Stimulated activated CD4-positive, alpha-beta T cell treated with anti-CD3 and anti-CD28 coated beads, TNF-alpha, amount 100 ng/mL, for 4 hours (primary cell): ENCODE measurements at places on chromosomes 1 and 21.

DNA sequence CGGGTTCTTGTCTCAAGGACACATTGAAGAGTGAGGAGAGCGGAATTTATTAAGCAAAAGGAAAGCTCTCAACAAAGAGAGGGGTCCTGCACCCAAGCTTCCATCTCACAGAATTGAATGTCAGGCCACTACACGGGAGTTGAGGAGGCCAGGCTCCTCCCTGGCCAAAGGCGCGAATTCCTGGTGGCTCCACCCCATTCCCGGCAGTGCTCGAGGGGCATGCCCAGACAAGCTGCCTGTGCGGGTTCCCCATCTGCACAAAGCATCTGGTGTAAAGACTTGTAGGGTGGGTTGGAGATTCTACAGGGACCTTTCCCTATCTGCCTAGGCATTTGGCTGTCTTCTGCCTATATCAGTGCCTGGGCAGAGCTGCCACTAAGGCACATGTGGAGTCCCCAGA lies 648.5 kb upstream of the PKN2 start:
- no peak for DNase-seq

DNA sequence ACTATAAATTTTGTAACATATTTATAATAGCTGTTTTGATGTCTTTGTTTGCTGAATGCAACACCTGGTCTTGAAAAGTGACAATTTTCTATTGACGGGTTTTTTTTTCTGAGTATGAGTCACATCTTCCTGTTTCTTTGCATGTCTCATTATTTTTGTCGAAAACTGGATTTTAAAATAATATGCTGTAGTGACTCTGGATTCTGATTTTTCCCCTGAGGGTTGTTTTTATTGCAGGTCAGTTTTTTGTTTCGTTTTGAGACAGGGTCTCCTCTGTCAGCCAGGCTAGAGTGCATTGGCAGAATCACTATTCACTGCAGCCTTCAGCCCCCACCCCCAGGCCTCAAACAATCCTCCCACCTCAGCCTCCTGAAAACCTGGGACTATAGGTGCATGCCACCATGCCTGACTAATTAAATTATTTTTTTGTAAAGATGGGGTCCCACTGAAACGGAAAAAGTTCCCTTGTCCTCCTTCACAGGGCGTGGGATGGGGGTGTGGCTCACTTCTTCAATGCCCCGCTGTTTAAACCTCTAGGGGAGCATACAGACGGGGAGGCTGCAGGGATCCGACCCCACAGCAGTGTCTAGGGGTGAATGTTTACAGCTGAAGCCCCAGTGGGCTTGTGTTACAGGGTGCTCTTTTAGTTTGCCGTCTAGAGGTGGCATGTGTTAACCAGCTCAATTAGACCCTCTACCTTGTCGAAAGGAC lies 11.3 kb upstream of the PPIE start:
- no peak for DNase-seq

GRCh38 chr1:196690582-196690981 lies 38.7 kb downstream of the CFH start:
- no peak for DNase-seq

GRCh38 chr1:26225033-26225831 lies 8.8 kb upstream of the CEP85 start:
- DNase-seq = no peak

DNA sequence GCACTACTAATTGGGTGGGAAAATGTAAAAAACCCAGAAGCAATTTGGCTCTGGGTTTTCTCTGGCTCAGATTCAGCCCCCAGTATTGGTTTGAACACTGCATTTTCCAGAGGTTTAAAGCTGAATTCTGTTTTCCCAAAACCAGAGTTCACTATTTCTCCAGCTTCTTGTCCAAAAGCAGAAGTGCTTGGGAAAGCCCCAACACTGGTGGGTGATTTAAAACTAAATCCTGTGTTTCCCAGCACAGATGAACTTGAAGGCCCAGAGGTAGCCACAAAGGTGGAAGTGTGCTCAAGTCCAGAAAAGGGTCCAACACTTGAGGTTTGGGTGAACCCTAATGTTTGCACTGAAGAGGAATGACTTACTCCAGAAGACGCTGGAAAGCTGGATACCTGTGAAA lies 678 bp downstream of the MCM3AP start:
- DNase-seq = no peak

DNA sequence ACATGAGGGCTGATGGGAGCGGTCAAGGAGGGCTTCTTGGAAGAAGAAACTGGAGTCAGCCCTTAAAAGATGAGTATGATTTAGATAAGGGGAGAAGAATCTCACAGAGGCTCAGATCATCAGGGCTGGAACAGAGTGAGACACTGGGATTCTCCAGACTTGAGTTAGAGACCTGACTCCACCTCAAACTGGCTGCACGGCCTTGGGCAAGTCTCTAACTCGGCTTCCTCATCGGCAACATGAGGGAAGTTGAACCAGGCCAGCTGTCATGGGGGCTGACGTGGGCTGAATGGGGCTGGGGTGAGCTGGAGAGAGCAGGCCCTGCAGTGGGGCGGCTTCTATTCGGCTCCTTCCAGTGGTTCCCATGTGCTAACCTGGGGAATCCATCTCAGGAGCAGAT lies 2.5 kb downstream of the C1QC start:
- no peak for DNase-seq

GRCh38 chr1:156114101-156114918 lies at the start of gene LMNA:
LMNA (plus strand) TSS chr1:156114711; CDS start chr1:156114919, 208 bp downstream.
- DNase-seq = peak; percentile 74

DNA sequence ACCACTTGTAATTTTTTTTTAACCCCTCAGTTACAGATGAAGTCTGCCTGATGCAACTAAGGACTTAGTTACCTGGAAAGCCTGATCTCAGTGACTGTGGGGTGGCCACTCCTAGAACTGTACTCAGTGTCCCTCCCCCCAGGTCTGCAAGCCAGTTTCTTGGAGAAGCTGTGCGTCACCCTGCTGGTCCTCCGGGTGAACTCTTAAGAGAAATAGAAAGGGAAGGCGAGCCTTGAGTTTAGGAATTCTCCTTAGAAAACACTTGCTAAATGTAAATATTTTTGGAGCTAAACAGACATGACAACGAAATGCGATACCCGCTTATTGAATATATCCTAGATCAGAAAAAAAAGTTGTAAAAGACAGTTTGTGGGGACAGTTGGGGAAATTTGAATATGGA lies 730 bp downstream of the SLC16A4 start:
- DNase-seq = no peak

- DNase-seq = no peak
These were observed 15.7 kb downstream of the AVPR1B start for GRCh38 chr1:206101351-206102045.

GRCh38 chr1:103561643-103562395 lies 9.6 kb upstream of the AMY2B start:
- no peak for DNase-seq
